NCI-H1092 (cell line): ENCODE measurements at places on chromosomes 13 and 19.

- no peak for DNase-seq
Measured at GRCh38 chr13:109737606-109738005, 48.8 kb downstream of the IRS2 start.

GRCh38 chr13:108974686-108975085 is 345.3 kb downstream of the MYO16 start:
- no peak for DNase-seq

GRCh38 chr13:113126265-113127150 is 3.9 kb downstream of the F10 start:
- no peak for DNase-seq

GRCh38 chr13:33872005-33872351 is 54.0 kb downstream of the RFC3 start:
- no peak for DNase-seq

GRCh38 chr13:101618440-101619187 is 166.1 kb downstream of the ITGBL1 start:
- DNase-seq, result no peak

DNA sequence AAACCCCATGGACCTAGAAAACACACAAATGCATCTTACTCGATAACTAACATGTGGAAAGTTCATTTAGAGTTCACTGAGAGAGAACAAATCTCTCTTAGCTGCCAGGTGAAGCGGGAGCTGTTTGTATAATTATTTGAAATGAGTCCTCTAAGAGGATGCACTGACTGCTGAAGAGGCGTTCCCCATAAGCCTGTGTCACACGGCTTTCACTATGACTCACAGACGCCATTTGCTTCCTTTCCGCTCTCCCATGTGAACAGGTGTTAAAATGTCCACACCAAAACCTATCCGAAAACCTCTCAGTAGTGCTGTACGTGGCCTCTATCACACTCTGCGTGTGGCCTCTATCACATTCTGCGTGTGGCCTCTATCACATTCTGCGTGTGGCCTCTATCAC is 101.8 kb downstream of the SOX1 start:
- no peak for DNase-seq

DNA sequence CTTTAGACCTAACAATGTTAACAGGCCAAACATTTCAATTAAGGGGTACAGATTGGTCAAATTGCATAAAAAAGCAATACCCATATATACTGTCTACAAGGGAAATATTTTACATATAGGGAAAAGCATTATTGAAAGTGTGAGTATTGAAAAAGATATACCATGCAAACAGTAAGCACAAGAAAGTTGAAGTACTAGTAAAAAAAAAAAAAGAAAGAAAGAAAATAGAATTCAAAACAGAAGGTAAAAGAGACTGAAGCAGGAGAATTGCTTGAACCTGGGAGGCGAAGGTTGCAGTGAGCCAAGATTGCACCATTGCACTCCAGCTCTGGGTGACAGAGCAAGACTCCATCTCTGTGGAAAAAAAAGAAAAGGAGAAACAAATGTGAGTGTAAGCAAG is 5.3 kb upstream of the TEX101 start:
- DNase-seq, result no peak

- DNase-seq, result no peak
Measured at GRCh38 chr13:100657881-100658315, 16.7 kb downstream of the TMTC4 start.

GRCh38 chr19:531009-531752 is 379 bp upstream of the CDC34 start:
- DNase-seq, result peak; percentile 84

- DNase-seq, result peak; percentile 87
Measured at GRCh38 chr19:16285769-16286498, 38.7 kb upstream of the KLF2 start.

GRCh38 chr13:102176846-102177245 is 225.0 kb downstream of the FGF14 start:
- DNase-seq, result no peak

DNA sequence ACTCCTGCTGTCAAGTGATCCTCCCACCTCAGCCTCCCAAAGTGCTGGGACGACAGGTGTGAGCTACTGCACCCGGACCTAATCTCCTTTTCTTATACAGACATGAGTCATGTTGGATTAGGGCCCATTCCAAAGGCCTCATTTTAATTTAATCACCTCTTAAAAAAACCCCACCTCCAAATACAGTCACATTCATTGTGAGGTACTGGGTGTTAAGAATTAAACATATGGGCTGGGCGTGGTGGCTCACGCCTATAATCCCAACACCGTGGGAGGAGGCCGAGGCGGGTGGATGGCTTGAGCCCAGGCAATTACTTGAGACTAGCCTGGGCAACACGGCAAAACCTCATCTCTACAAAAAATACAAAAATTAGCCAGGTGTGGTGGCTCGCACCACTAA is 46.6 kb downstream of the PIN1 start:
- no peak for DNase-seq

GRCh38 chr19:39430675-39431593 is 4.8 kb downstream of the RPS16 start:
- no peak for DNase-seq

DNA sequence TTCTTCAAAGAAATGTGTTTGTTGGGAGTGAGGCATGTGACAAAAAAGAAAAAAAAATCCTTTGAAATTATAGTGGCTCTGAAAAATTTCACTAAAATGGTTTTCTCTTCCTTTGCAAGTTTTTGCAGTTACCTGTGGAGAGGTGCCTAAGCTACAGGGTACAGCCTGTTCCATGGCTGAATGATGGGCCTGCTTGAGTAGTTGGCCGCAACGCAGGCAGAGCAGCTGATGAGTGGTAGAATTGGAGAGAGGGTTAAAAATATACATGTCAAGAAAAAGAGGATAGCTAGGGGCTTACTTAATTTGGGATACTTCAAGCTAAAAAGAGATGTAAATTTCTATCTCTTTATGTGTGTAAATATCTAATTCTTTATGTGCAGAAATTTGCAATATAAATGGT is 629.1 kb upstream of the SLC10A2 start:
- no peak for DNase-seq

DNA sequence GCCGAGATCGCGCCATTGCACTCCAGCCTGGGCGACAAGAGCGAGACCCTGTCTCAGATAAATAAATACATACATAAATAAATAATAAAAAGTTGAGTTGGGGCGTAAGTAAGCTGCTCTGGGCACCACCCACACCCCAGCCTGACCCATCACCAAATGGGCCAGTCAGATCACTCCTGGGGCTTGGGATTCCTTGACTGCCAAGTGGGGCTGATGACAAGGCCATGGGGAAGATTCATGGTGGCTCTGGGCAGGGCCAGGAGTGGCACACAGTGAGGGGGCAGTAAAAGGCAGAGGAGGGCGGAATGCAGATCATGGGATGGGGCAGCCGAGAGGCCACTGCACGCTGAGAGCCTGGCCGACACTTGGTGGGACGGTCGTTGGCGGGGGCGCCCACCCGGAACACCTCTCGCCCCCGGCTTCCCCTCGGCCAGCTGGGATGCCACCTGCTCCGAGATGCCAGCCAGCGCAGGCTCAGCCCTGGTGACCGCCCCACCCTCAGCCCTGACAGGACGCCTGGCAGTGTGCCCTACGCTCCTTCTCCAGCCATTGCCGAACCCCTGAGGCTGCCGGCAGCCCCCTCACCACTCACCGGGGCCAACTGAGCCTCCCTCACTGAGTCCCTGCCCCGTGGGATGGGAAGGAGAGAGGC is 10.9 kb downstream of the ZNF653 start:
- no peak for DNase-seq

GRCh38 chr19:10514211-10515145 is 2.8 kb downstream of the S1PR5 start:
- DNase-seq, result no peak

GRCh38 chr19:44865196-44865767 is 19.2 kb downstream of the NECTIN2 start:
- no peak for DNase-seq

- DNase-seq, result no peak
Measured at GRCh38 chr19:990119-990571, 6.0 kb downstream of the WDR18 start.

DNA sequence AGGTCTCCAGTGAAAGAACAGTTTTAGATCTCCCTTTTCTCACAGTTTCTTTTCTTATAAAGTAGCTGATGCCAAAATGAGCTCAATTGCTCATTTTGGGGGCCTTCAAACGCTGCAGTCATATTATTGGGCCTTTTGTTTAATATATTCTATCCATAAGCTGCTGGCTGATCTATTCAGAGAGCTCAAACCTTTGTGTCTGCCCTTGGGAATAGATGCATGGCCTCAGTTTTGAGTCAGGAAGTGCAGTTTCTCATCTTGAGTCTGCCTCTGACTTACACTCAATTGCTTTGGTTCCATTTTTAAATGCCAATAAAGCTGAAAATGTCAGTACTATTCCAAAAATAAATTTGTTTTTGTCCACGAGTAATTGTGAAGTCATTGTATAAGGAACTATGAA is 468.9 kb downstream of the KLF12 start:
- DNase-seq, result no peak

- no peak for DNase-seq
Measured at GRCh38 chr19:53875602-53876325, 6.2 kb upstream of the PRKCG start.

DNA sequence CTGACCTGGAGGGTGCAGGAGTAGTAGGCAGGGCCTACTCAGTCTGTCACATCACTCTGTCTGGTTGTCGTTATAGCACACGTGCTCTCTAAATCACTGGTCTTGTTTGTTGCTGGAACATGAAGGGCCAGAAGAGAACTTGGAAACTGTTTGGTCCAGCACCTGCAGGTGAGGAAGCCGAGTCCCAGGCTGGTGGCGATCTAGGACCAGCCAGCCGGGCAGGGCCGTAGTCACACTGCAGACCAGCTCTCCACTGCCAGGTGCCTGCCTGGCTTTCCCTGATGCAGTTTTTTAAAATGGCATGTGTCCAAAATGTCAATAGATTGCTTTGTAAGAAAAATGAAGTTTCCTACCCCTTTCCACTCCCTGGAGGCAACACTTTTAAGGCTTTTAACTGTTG is 53.7 kb downstream of the GGACT start:
- no peak for DNase-seq

- peak; percentile 5 for DNase-seq
Measured at GRCh38 chr19:28170066-28170465, 1042.9 kb downstream of the UQCRFS1 start.
